ENCODE measurements at places on chromosomes 3 and 15.

- no peak for DNase-seq
Observed at GRCh38 chr3:194536871-194537637, 50.3 kb upstream of the ATP13A3 start.

- DNase-seq = no peak
Observed at GRCh38 chr15:39549912-39550311, 31.0 kb upstream of the THBS1 start.

DNA sequence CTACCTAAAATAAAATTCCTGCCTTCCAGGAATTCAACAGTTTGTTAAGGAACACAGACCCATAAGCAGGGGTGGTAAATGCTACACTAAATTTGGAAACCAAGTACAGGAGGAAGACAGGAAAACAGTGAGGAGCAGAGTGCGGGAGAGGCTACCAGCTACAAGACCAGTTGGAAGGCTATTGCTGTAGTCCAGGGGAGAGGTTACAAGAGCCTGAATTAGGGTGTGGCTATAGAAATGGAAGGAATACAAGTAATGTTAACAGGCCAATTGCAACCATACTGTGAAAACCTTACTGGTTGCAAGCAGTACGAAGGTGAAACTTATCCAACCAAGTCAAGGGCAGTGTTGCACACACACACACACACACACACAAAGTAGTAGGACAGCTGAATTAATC lies 880 bp upstream of the ARMC8 start:
- DNase-seq = no peak

DNA sequence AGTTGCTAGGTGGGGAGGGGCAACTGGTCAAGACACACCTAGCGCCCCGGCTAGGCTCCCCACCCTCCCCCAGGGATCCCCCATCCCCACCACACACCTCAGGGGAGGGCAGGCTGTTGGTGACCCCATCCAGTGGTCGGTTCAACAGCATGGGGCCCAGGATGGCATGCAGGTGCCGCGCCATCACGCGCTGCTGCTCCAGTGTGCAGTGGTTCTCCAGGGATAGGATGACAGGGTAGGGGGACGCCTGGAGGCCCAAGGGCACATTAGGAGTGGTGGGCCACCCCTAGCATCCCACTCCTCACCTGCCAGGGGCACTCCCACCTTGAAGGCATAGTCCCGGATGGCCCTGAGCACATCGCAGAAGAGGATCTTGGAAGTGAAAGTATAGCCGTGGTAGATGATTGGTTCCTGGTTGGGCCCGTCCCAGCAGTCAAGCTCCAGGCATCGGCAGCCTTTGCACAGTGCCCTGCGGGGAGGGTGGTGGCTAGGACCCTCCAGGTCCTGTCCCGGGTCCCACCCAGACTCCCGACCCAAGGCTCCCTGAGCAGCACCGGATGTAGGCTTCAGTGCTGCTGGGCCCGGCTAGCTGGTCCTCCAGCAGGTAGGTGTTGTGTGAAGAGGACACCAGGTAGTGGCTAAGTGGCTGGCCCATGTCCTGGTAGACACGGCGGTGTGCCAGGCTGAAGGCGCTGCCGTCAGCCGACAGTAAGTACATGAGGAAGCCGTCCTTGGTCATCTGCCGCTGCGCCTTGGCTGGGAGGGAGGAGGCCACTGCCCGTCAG lies 19.4 kb downstream of the VILL start:
- no peak for DNase-seq

DNA sequence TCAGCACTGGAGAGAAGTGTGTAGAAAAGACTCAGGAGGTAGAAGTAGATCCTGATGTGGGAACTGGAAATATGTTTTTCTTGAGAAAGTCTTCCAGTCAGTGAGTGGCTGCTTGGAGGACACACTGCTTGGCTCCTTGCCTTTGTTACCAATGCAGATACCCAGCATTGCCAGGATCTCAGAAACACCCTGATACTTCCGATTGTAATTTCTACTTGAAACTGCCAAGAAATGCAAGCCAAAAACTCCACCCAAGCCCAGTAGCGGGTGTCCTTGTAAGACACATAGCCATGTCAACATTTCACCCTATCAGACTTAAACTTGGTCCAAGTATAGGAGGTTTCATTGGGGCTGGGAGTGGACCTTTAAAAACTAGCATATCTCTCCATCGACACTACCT lies 141.8 kb downstream of the ALDH1A2 start:
- DNase-seq = no peak

GRCh38 chr3:127544192-127544802 lies 46.2 kb downstream of the TPRA1 start:
- DNase-seq = peak; percentile 73

DNA sequence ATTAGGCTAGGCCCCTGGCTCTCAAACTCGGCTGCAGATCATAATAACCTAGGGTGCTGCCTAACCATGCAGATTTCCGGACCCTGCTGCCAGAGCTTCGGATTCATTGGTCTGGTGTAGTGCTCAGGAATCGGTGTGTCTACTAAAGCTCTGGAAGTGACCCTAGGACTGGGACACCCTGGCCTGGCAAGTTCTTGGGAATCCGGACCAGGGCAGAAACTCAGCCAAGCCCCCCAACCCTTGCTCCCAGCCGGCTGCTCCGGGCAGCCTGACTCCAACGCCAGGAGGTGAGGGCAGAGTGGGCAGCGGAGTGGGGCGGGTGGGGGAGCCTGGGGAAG lies 23.0 kb downstream of the IGDCC3 start:
- no peak for DNase-seq
